Bronchus fibroblast of lung (primary cell): ENCODE measurements at places on chromosomes 7 and 10. TPM values are rescaled to one million over a fixed set of nuclear protein-coding genes. Genes with fewer than 3 reads are reported as not detected.

The ZNF804B gene
- not detected in 2 replicates for total RNA-seq

The UTF1 gene
- not detected in 2 replicates for total RNA-seq

The CFAP69 gene
- 0.30 and 0.67 TPM in 2 replicates for total RNA-seq

The AKR1C4 gene
- not detected in 2 replicates for total RNA-seq

The NXPH1 gene
- total RNA-seq, result not detected in 2 replicates

The ODAD2 gene
- total RNA-seq, result 0.59 and 1.7 TPM in 2 replicates

The BMPER gene
- 0.34 and 0.74 TPM in 2 replicates for total RNA-seq

The FAM237B gene
- total RNA-seq, result not detected in 2 replicates

The PPP1R3C gene
- total RNA-seq, result 3.9 and 4.0 TPM in 2 replicates

The DYNC1I1 gene
- under 0.01 and 0.34 TPM in 2 replicates for total RNA-seq

The NODAL gene
- total RNA-seq, result not detected in 2 replicates

The C7orf33 gene
- not detected in 2 replicates for total RNA-seq

The ADIRF gene
- total RNA-seq, result 18.7 and 21.7 TPM in 2 replicates

The CNOT4 gene
- total RNA-seq, result 5.5 and 6.1 TPM in 2 replicates

The LHFPL3 gene
- total RNA-seq, result not detected in 2 replicates

The PAX4 gene
- total RNA-seq, result not detected in 2 replicates

The HSPB1 gene
- total RNA-seq, result 620 and 643 TPM in 2 replicates

The ATOH7 gene
- total RNA-seq, result 0.30 TPM in 1 of 2 replicates, not detected in the other

The MBL2 gene
- not detected in 2 replicates for total RNA-seq

The CLCN1 gene
- total RNA-seq, result under 0.01 TPM in 1 of 2 replicates, not detected in the other

The CFAP70 gene
- total RNA-seq, result under 0.01 and 0.34 TPM in 2 replicates

The PLEKHS1 gene
- total RNA-seq, result not detected in 2 replicates

The MYL10 gene
- total RNA-seq, result not detected in 2 replicates

The AKR1D1 gene
- not detected in 2 replicates for total RNA-seq

The GBX1 gene
- not detected in 2 replicates for total RNA-seq

The PDZD7 gene
- total RNA-seq, result 0.84 and 1.0 TPM in 2 replicates

The SPDYE18 gene
- 0.30 TPM in 1 of 2 replicates, not detected in the other for total RNA-seq

The MOGAT3 gene
- total RNA-seq, result not detected in 2 replicates

The GIMAP7 gene
- not detected in 2 replicates for total RNA-seq

The PNLIPRP3 gene
- not detected in 2 replicates for total RNA-seq

The HMX3 gene
- total RNA-seq, result not detected in 2 replicates

The OGDH gene
- total RNA-seq, result 99.9 and 105 TPM in 2 replicates

The SRGN gene
- 110 TPM in 2 replicates for total RNA-seq

The STRIP2 gene
- 5.6 and 8.6 TPM in 2 replicates for total RNA-seq

The MYOZ1 gene
- 0.15 TPM in 1 of 2 replicates, not detected in the other for total RNA-seq

The ABCA13 gene
- total RNA-seq, result under 0.01 TPM in 1 of 2 replicates, not detected in the other

The UNCX gene
- not detected in 2 replicates for total RNA-seq

The GIMAP8 gene
- not detected in 2 replicates for total RNA-seq

The HOXA13 gene
- not detected in 2 replicates for total RNA-seq

The NEBL gene
- total RNA-seq, result 1.2 and 1.3 TPM in 2 replicates

The FLNC gene
- 208 and 209 TPM in 2 replicates for total RNA-seq

The TLL2 gene
- under 0.01 TPM in 1 of 2 replicates, not detected in the other for total RNA-seq

The BLNK gene
- 0.15 and 0.50 TPM in 2 replicates for total RNA-seq

The ELN gene
- total RNA-seq, result 0.59 and 4.2 TPM in 2 replicates

The RPEL1 gene
- total RNA-seq, result under 0.01 TPM in 1 of 2 replicates, not detected in the other

The CYP2C9 gene
- not detected in 2 replicates for total RNA-seq

The TAS2R3 gene
- not detected in 2 replicates for total RNA-seq

The TMEM176A gene
- total RNA-seq, result 0.15 and 0.50 TPM in 2 replicates

The HIBADH gene
- total RNA-seq, result 42.5 and 44.9 TPM in 2 replicates

The MMD2 gene
- not detected in 2 replicates for total RNA-seq

The MKI67 gene
- 34.0 and 35.1 TPM in 2 replicates for total RNA-seq
